Thymus (tissue), 14 donors: ENCODE measurements at places on chromosomes 13 and 19.
A peak's percentile ranks its signal among the peaks of the same experiment; 100 is the strongest.

DNA sequence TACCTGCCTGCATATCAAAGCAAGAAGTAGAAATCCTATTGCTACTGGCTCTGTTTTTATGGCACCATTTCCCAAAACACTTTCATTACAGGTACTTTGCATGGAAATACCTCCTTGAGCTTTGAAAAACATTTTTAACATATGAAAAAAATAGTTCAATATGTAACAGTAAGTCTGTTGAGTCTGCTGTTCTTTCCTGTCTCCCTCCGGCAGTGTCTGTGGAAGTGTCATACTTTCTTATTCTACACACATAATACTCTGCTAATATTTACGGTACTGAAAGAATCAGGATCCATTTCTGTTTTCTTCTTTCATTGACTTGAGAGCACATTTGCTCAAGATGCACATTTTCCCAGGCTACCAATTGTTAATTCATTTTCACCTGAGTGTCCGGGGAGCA is 8.2 kb upstream of the SERTM1 start:
- no peak for DNase-seq

DNA sequence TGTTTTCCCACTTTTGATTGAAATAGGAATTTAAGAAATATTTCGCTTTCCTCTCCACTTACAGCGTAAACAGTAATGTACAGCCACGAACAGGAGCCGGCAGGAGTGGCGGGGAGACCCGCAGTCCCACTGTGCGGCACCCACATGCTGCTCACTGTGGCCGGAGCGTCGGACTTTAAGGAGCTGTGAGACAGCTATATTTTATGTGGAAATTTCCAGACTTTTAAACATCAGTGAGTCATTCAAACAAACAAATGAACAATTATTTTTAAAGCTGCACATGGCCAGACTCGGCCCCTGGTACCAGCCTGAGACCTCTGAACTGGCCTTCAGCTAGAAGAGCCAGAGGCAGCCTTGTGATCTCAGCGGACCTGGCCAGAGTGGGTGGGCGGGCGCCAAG is 52.5 kb downstream of the CRYL1 start:
- no peak for DNase-seq

GRCh38 chr13:97344265-97345175 is 89.4 kb upstream of the RAP2A start:
- DNase-seq = no peak

DNA sequence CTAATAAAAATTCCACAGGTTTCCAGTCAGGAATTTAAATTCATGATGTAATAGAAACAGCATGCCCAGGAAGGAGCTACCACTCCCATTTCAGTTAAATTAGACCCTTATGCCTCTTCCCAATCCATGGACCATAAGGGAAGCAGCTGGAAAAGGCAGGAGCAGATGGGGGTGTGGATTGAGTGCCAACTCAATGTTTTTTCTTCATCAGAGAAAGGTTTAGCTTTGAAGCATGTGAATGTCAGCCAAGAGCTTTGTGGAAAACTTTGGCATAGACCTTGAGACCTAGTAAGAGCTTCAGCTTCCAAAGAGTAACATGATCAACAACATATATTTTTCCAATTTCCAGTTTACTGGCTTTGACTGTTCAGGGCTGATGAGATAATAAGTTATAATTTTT is 2139.9 kb downstream of the PCDH9 start:
- DNase-seq = no peak

GRCh38 chr19:16946951-16947940 is 58.4 kb downstream of the F2RL3 start:
- no peak for DNase-seq

DNA sequence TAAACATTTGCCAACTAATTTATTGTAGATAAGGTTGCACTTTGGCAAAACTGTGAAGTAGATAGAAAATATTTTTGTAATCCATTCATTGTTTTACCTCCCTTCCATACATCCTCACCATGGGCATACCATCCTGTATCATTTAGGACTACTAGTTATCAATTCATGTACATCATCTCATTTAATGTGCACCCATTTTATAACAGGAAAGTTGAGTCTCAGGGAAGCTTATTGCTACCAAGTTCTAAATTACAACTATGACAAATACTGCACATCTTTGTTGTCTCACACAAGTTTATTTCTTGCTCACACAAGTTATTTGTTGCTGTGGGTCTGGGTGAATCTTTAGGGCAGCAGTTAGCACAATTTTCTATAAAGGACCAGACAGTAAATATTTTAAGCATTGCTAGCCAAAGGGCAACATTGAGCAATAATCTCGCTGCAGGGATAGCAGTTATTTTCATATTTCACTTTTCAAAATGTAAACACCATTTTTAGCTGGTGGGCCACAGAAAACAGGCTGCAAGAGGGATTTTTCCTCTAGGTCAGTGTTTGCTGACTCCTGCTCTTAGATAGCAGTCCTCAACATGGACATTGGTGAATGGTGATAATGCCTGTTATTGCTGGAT is 276.5 kb downstream of the GPC6 start:
- no peak for DNase-seq

GRCh38 chr19:1133471-1133929 is 29.7 kb downstream of the GPX4 start:
- no peak for DNase-seq

DNA sequence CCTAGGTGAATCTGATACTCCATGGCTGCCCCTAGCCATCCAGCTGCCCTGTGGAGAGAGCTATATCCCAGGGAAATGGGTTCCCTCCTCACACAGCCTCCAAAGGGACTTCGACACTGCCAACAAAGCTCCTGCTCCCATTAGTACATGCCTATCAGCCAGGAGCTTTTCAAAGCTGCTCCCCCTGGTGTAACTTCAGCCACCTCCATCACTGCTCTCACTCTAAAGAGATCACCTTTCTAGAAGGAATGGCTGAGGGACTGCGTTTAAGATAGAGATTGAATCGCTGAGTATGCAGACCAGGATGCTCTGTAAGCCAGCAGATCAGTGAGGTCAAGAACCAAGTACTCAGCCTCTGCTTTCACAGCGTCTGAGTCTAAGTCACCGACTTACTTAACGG is 213.7 kb downstream of the NALCN start:
- DNase-seq = no peak

GRCh38 chr13:112781881-112782361 is 92.1 kb downstream of the ATP11A start:
- DNase-seq = no peak

- no peak for DNase-seq
These were observed 13.6 kb upstream of the SHC2 start for GRCh38 chr19:474126-475078.

- DNase-seq = no peak
These were observed 93.8 kb downstream of the CRYL1 start for GRCh38 chr13:20431687-20432384.

- DNase-seq = no peak
These were observed 42.4 kb downstream of the WASF3 start for GRCh38 chr13:26599860-26600259.

DNA sequence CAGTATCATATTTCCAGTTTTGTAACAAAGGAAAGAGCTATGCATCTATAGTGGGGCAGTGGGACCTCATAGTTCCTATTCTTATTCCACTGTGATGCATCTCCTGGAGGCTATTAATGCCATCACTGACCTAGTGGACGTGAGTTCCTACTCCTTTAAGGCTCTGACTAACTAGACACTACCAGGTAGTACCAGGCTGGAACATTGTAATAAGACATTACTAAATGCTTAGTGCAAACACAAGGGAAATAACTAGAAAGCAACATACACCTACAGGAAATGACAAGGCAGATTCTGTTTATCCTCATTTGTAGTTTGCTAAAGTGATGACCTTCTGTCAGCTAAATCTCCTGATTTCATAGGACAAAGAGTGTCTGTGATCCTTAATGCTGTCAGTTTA is 192.5 kb downstream of the POSTN start:
- DNase-seq = no peak

- no peak for DNase-seq
These were observed 577.9 kb downstream of the IRS2 start for GRCh38 chr13:109208522-109208921.

GRCh38 chr19:29255006-29255405 is 42.1 kb upstream of the UQCRFS1 start:
- no peak for DNase-seq

DNA sequence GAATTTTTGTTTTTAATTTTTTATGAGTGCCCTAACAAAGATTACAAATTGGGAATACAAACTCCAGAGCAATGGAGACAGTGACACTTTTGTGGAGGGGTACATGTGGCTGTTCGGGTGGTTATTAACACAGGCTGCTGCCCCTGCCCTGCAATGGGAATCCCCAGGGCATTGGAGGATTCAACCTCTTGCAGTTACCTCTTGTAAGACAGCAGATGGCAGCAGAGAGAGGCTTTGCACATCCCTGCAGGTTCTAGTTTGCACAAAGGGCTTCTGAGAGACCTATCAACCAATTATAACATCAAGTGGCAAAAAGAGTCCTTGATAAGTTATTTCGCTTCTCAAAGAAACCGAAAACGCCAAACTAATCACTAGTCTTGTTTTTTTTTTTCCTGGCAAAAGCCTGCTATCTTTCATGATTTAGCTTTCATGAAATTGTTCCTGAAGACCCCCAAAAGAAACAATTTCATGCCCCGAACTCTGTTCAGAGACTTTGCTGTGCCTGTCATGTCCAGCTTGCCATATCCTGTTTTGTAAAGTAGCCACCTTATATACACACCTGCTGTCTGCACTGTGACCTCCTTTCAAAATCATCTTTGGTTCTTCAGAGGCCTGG is 10.4 kb downstream of the GJB2 start:
- DNase-seq = peak; percentile 74

- no peak for DNase-seq
These were observed 6.8 kb downstream of the RASA3 start for GRCh38 chr13:114125589-114125988.

GRCh38 chr19:56942756-56943155 is 102.2 kb upstream of the PEG3 start:
- DNase-seq = no peak

- DNase-seq = no peak
These were observed 10.8 kb downstream of the RASA3 start for GRCh38 chr13:114121496-114122126.

- DNase-seq = no peak
These were observed 3.1 kb downstream of the XRCC1 start for GRCh38 chr19:43572171-43572588.

DNA sequence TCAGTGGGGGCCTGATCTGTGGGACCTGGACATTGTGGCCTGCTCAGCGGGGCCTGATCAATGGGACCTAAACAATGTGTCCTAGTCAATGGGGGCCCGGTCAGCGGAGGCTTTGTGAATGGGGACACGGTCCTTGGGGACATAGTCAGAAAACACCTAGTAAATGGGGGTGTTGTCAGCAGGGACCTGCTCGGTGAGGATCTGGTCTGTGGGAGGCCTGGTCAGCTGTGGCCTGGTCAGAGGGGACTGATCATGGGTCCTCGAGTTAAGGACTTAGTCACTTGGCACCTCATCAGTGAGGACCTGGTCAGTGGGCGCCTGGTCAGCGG is 44.5 kb upstream of the TPM4 start:
- no peak for DNase-seq

GRCh38 chr19:30923096-30923495 is 426.1 kb downstream of the TSHZ3 start:
- no peak for DNase-seq

- peak; percentile 59 for DNase-seq
These were observed 3.5 kb upstream of the NAPSA start for GRCh38 chr19:50368649-50369570.

- no peak for DNase-seq
These were observed 45.7 kb downstream of the COL4A2 start for GRCh38 chr13:110352735-110353134.

GRCh38 chr19:34959021-34959420 is 5.0 kb downstream of the ZNF792 start:
- DNase-seq = no peak

GRCh38 chr13:95447814-95448213 is 104.7 kb upstream of the CLDN10 start:
- peak; percentile 81 for DNase-seq

GRCh38 chr13:45445053-45445452 is 19.7 kb upstream of the COG3 start:
- no peak for DNase-seq

DNA sequence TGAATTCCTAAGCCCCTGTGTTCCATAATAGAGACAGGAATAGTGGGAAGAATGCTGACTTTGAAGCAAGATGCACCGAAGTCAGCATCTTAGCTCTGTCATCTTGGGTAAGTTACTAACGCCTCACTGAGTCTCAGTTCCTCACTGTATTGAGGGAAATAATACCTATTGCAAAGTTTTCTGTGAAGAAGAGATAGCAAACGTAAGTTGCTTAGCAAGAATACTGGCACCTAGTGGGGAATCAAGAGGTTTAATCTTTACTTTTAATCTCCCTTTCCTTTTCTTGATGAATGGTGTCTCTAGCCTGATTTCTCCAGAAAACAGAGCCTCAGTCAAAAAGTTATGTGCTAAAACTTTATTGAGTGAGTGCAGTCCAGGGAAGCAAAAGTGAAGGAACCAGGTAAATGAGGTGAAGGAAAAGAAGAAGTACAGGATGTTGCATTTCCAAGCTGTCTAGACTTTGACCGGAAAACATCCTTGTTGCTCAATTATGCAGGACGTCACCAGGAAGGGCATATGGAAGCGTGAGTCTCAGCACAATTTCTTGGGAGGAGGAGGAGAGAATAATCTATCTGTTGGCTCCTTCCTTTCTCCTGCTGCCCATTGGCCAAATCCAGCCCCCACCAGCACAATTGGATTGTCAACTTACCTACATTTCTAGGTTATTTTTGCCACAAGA is 210.0 kb downstream of the B3GLCT start:
- DNase-seq = no peak

- DNase-seq = no peak
These were observed 311.3 kb downstream of the LMO7 start for GRCh38 chr13:75947448-75947847.
